Left renal pelvis (tissue), 4 donors: ENCODE measurements at places on chromosomes 2 and 18. TPM values are rescaled to one million over a fixed set of nuclear protein-coding genes. Genes with fewer than 3 reads are reported as not detected.
A peak's percentile ranks its signal among the peaks of the same experiment; 100 is the strongest.

GRCh38 chr2:72770879-72771461 is 54.9 kb downstream of the EXOC6B start:
- DNase-seq, result peak; percentile 55

- no peak for DNase-seq
Measured at GRCh38 chr2:241950413-241951315, 81.1 kb downstream of the RTP5 start.

DNA sequence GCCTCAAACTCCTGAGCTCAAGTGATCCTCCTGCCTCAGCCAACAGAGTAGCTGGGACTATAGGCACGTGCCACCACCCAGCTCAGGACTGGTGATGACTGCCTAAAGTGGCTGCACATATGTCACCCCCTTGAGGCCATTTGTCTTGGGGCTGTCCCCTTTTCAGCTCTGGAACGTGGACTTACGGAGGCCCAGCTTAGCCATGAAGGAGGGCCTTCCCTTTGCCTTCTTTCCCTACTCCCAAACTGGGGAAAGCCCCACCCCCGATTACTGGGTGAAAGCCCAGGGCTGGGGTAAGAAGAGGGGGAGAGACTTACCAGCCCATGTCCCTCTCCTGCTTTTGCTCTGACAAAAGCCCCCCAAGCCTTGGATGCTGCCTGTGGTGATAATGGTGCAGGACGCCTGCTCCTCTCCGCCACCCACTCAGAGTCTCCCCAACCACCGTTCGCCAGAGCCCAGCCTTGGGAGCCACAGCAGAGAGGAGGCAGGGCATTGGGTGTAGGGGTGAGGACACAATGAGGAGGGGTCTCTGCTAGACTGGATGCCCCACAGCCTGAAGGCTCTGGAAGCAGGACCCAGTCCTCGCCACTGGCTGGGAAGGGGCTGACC is 2.5 kb upstream of the DUSP2 start:
- DNase-seq, result no peak

IL1RN gene
- 4.9 TPM for polyA plus RNA-seq
